ENCODE measurements at places on chromosomes 5 and 9.

GRCh38 chr5:90112033-90112692 lies 297.4 kb downstream of the CETN3 start:
- no peak for DNase-seq

GRCh38 chr9:133731876-133732638 lies 6.1 kb downstream of the SARDH start:
- DNase-seq = peak; percentile 65

DNA sequence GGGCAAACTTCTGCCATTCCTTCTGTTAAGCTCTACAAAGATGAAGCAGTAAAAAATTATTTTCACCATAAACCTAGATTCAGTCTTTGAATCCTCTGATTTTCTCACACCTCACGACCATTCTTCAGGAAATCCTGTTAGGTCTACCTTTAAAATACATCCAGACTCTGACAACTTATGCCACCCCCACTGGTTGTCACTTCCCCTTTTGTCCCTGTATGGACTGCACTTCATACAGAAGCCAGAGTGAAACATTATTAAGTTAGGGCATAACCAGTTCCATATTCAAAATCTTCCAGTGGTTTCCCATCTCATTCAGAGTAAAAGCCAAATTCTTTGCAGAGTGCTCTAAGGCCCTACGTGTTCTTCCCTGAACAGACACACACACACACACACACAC lies 499.8 kb downstream of the RASEF start:
- DNase-seq = no peak

- DNase-seq = peak; percentile 60
These were observed 53.7 kb downstream of the RGMB start for GRCh38 chr5:98827161-98827560.

DNA sequence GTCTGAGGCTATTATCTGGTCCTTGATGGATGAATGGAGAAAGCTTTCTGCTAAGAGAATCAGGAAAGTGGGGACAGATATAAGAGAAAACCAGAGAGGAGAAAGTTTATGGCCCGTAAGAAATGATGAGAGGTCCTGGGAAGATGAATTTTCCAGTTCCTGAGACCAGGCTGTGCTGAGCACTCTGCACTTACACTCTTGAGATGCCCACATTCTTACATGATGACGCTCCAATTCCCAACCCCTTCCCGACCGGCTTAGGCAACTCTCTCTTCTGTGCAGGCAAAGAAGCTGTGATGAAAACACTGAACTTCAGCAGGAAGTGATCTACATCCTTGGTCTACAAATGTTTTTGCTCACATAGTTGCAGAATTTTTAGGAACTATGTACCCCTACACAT lies 417.0 kb downstream of the ARHGEF28 start:
- no peak for DNase-seq

DNA sequence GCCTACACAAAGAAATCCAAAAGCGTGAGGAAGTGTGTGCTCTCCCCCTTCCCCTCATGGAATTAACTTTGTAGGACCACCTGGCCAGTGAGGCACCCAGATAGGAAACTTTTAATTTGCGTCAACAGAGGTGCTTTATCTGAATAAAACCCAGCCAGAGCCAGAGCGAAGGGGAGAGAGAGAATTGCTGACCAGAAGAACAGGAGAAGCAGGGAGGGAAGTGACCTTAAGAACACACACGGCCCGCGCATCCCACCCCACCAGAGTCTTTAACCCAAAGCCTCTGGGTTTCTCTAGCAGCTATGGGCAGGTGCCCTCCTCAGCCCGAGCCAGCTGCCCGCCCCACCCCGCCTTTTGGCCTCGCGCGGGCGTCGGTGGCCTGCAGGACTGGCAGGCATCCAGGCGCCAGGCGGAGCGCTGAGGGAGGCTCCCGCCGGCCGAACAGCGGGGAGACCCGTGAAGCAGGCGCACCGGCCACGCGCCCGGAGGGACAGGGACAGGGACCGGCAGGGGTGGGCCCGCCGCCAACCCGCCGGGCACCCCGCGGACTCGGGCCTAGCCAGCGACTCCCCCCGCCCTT lies 580 bp downstream of the ERAP1 start:
- peak; percentile 77 for DNase-seq

- peak; percentile 36 for DNase-seq
These were observed 84.7 kb upstream of the TNFSF8 start for GRCh38 chr9:115015018-115015635.

DNA sequence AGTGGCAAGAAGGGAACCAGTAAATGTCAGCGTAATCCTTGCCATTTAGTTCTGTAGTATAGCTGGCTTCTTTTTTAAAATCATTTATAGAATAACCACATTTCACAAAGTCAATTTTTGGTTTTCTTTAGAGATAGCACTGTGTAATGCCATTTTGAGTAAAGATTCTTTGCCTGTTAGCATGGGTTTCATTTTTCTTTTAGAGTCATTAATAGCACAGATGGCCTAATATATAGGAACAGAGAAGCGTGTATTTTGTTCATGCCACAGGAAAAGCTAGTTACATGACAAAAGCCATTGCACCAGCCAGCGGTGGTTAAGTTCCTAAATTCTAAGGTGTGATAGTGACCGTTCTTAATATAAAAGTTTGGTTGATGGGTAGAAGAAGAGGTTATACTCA lies 1363.9 kb downstream of the MAT2B start:
- DNase-seq = no peak

- peak; percentile 2 for DNase-seq
These were observed 147.5 kb upstream of the FGF10 start for GRCh38 chr5:44536650-44537260.

GRCh38 chr5:67202828-67203227 lies 6.2 kb upstream of the CD180 start:
- DNase-seq = no peak

GRCh38 chr5:141772281-141772680 lies 90.3 kb upstream of the ARAP3 start:
- DNase-seq = no peak

DNA sequence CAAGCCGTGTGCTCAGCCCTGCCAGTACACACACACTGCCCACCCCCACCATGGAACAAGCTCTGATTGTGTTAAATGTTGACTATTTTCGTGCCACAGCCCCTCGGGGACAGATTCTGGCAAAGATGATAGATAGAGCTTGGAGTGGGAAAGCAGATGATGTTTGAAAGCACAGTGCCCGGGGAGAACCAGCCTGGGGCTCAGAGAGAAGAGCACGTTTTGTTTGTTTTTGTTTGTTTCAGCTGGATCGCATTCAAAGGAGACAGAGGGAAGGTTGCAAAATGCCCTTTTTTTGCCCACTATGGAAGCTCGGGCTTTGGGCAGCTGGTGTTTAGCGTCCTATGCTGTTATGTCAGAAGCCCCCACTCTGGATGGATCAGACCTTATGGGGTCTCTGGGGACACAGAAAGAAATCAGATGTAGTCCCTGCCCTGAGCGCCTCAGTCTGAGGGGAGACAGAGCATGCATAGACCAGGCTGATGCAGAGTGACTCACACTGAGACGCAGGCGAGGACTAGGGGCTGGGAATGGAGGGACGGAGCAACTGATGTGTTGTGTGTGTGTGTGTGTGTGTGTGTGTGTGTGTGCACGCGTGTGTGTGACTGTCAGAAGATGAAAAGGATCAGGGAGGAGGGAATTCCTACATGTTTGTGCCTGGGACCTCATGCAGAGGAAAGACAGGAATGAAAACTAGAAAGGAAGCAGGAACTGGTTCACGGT lies 229.7 kb downstream of the MELK start:
- no peak for DNase-seq

DNA sequence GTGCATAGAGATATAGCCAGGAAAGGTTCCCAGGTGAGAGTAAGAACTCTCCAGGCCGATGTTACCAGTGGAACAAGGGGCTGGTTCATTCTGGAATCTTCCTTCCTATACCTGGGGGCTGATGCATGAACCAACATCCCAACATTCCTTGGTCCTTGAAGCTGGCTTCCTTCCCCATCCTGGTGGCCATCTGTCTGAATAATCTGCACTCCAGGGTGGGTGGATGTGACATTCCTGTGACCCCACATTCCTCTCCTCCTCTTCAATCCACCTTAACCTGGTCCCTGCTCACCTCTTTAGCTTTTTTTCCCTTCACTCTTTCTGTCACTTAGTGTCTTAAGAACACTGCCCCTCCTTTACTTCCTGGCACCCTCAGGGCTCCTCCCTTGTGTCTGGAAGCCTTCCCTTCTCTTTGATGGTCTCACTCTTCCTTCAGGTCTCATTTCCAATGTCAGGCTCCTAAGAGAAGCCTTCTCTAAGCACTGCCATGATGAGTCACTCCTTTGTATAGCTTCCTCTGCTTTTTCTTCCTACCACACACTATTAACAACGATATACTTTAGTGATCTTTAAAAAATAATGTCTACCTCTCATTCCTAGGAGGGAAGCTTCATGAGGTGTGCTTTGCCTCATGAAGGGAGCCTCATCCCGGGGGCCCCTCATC lies 80.3 kb downstream of the BOD1 start:
- DNase-seq = peak; percentile 32

DNA sequence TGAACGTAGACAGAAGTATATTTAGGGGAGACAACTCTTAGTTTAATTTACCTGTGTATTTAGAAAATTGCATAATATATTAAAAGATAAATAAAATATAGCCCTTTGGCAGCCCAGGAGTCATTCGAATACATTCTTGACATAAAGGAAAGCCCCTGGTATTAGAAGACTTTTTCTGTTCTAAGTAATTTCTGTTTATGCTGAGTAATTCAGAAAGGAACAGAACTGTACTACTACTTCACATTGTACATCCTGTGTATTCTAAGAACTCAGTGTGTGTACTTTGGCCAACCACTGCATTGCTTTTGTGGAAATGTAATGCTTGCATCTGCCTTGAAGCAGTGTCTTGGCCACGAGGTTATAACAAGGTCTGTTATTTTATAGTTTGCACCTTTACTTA lies 136.4 kb downstream of the KDM4C start:
- DNase-seq = no peak

- DNase-seq = peak; percentile 80
These were observed 639 bp downstream of the PCDH1 start for GRCh38 chr5:141877356-141878185.

- no peak for DNase-seq
These were observed 155.5 kb downstream of the PALM2AKAP2 start for GRCh38 chr9:109935406-109936087.

All from SW480 (cell line).